ENCODE measurements at places on chromosomes 11 and 22. TPM values are rescaled to one million over a fixed set of nuclear protein-coding genes. Genes with fewer than 3 reads are reported as not detected.

ZBTB44 gene
- 21.1 TPM for total RNA-seq

UPB1 gene
- 51.6 TPM for total RNA-seq

KCNE3 gene
- 5.4 TPM for total RNA-seq

MMP27 gene
- total RNA-seq = not detected

PDE2A gene
- 23.9 TPM for total RNA-seq

SPDYC gene
- total RNA-seq = 0.60 TPM

TP53I11 gene
- 6.6 TPM for total RNA-seq

CEND1 gene
- not detected for total RNA-seq

CLTCL1 gene
- total RNA-seq = 6.6 TPM

KCNJ1 gene
- not detected for total RNA-seq

C22orf31 gene
- total RNA-seq = not detected

SLC6A5 gene
- not detected for total RNA-seq

CNTF gene
- total RNA-seq = 0.58 TPM

NAGA gene
- total RNA-seq = 17.6 TPM

KCNJ5 gene
- 0.80 TPM for total RNA-seq

ADAMTS15 gene
- total RNA-seq = 0.31 TPM

OLFML1 gene
- total RNA-seq = 4.5 TPM

OR8B2 gene
- not detected for total RNA-seq

OR8B4 gene
- total RNA-seq = not detected

GLYAT gene
- total RNA-seq = 399 TPM

OR8D1 gene
- total RNA-seq = not detected

SESN3 gene
- total RNA-seq = 4.0 TPM

LGALS12 gene
- total RNA-seq = not detected

PYGM gene
- 1.4 TPM for total RNA-seq

MS4A15 gene
- total RNA-seq = not detected

CALCA gene
- total RNA-seq = 4.7 TPM

OR8H3 gene
- not detected for total RNA-seq

ADM gene
- 25.9 TPM for total RNA-seq
